ENCODE measurements at places on chromosomes 11 and 22.
A peak's percentile ranks its signal among the peaks of the same experiment; 100 is the strongest.

DNA sequence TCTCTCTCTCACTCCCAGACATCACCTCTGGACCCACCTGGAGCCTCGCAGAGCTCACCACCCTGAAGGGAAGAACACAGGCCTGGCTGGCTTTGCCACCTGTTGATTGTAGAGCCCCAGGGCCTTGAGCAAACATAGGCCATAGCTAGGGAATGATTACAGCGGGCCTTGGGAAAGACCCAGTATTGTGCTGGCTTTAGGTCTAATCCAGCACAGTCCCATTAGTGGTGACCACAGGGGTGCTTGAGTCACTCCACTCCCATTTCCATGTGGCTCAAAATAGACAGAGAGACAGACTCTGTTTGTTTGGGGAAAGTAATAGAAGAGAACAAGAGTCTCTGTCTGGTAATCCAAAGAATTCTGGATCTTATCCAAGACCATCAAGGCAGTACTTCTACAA, 42.7 kb upstream of the FAM181B start:
- DNase-seq, result no peak

GRCh38 chr11:34204396-34205279, 99.2 kb downstream of the NAT10 start:
- DNase-seq, result no peak

DNA sequence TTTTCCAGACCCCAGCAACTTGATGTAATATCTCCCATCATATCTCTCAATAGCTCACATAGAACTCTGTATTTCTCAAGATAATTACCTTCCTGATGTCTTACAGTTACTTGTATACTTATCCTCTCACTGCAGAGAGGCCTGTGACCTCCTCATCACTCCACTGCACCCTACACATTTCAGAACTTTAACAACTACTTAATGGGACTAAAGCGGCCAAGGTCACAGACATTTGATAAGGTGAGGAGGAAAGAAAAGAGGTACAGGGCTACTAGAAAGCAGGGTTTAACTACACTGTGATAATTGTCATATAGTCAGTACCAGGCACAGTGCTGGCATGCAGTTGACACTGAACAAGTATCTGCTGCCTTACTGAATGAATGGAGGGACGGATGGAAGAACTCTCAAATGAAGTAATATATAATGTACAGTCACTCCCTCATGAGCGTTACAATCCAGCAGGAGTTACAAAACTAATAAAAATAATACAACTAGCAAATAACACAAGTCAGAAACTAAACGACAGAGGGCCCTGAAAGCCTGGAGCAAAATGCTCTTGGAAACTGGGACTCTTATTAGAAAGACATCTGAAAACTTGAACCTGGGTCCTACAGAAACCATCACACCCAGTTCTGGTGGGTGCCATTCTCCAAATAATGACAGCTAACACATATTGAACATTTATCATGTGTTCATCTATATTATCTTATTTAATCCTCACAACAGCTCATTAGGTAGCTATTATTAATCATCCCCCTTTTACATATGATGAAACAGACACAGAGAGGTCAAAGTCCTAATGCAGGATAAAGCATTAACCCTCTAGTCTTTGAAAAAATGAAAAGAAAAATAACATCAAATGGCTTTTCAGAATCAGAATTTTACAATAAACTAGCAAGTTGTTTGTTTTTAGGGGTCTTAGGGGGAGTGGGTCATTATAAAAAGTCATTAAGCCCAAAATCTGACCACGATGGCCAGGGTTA, 14.3 kb downstream of the PI4KA start:
- no peak for DNase-seq

DNA sequence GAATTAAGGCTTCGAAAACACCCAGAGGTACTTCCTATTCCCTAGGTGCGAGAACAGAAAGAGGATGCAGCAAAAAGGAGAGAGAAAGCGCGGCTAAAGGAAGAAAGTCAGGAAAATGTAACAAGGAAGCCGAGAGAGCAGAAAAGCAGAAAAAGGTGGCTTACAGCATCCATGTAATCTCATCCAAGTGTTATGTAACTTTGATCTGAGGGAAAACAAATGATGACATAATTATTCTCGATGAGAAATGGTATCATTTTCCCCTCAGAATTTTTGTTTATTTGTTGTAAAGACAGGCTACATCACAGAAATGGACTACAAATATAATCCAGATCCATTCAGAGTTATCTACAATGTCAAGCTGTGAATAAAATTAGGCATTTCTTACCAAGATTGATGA, 69.1 kb upstream of the APOA1 start:
- DNase-seq, result no peak

DNA sequence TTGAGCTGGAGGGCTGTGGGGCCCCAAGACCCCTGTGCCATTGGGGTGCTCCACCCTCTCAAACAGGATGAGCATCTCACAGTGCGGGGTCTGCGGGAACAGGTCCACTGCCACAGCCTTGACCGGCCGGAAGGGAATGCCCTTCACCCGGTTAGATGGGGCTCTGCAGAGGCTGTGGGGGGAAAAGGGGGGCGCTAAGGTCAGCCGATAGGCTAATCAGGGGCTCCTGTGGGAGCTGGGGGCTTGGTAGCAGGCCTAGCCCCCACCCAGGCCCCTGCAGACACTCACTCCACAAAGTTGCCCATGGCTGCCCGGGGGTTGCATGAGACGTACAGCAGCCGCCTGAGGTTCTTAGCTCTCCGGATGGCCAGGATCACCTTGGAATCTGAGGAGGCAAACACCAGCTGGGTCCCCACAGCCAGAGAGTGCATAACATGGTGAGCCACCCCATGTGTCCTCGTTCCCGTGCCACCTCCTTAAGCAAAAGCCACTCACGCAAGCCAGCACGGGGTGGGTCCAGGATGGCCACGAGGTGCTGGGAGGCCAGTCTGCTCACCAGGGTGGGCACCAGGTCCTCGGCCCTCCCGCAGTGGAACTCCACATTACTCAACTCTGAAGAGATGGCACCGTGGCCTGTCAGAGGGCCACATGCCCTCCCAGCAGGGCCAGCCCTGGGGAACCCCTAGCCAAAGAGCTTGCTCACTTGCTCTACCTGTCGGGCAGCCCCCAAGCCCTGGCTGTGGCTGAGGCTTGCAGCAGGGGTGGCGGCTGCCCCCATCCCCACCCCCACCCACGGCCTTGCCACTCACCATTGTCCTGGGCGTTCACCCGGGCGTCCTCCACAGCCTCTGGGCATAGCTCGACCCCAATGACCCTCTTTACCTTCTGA, 3.0 kb upstream of the RANBP1 start:
- DNase-seq, result no peak

DNA sequence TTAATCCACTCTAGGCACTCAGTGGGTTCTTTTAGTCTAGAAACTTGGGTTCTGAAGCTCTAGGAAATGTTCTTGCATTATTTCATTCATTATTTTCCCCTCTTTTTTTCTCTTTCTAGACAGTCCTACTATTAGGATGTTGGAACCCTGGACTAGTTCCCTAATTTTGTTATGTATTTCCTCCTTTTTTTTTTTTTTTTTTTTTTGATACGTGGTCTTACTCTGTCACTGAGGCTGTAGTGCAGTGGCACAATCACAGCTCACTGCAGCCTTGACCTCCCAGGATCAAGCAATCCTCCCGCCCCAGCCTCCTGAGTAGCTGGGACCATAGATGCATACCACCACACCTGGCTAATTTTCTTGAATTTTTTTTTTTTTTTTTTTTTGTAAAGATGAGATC, 9.4 kb downstream of the UPB1 start:
- no peak for DNase-seq

DNA sequence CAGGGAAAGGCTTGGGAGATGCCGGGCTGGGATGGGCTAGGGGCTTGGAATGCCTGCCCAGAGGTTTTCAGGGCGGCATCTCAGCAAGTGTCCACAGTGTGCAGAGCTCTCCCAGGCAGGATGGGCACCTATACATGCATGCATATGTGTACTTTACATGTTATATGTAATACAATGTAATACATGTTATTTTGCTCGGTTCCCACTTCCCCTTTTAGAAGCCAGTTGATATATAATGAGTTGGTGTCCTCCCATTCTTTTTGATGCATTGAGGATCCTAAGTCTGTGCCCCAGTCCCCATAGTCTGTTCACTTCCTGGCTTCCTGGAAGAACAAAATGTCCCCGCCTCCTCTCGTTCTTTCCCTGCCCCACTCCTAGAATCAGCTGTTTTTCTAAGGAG, 20.1 kb upstream of the EIF3D start:
- no peak for DNase-seq

DNA sequence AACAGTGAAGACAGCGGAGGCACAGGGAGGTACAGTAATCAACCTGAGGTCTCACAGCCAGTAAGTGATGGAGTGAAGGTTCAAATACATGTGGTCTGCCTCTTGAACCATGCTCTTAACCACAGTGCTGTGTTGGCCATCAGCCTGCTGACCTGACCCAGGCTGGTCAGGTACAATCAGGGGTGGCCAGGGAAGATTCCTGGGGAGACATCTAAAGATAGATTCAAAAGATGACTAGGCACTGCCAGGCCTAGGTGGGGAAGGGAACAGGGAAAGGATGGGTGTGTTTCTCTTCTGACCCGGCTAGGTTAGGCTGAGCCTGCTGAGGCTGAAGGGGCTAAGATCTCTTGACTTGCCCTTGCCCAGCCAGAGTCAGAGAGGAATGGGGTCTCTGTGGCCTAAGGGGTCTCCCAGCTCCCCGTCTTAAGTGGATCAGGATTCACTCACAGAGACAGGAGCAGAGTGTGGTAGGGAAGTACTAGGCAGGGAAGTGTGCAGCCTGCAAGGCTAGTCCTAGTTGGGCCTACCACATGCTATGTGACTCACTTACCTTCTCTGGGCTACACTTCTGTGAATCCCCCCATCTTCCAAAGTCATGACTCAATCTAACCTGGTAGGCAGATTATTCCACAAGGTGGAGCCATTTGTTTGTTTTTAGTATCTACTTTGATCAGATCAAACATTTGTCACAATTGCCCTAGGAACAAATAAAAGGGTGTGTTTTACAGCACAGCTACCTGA, 10.4 kb upstream of the SREBF2 start:
- peak; percentile 60 for DNase-seq

DNA sequence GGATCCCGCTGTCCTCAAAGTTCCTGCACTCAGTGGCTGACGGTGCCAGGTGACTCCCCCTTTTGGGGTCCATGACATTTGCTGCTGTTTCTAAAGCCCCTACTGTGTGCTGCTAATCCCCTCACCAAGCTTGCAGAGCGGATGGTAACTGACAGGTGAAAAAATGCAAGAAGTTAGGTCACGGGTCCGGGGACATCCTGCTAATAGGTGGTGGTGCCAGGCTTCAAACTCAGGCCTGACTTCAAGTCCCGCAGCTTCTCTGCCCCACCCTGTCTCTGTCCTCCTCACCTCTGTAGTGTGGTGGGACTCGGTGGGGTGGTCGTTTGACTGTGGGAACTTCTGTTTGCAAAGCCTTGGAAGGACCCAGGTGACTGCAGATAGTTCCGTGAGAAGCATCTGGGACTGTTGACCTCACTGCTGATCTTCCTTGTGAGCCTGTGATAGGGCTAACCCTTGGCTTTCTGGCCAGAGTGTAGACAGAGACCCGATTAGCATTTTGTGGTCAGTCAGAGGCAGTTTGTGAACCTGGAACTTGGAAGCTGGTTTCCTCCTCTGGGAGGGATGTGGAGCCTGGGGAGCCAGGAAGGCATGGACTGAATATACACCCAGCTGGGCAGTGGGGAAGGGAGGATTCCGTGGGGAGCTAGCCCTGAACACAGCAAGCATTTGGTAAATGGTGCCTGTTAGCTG, 115.4 kb upstream of the OR4B1 start:
- DNase-seq, result no peak

DNA sequence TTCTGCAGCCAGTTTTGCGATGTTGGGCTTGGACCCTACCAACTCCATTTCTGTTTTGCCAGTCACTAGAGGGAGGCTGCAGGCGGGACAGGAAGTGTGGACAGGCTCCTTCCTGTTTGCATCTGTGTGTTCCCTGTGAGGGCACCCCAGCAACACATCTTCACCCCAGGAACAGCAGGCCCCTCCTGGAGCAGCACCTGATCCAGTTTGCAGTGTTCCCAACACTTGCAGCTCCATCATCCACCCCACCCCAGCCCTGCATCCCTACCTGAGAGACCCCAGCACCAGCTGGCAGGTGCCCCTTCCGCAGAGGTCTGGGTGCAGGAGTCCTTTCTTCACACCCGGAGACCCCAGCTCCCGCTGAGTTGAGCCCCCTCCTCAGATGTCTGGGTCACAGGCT, 7.4 kb upstream of the VSIG10L2 start:
- no peak for DNase-seq

GRCh38 chr11:95232666-95233065, 1.7 kb upstream of the SESN3 start:
- DNase-seq, result no peak

DNA sequence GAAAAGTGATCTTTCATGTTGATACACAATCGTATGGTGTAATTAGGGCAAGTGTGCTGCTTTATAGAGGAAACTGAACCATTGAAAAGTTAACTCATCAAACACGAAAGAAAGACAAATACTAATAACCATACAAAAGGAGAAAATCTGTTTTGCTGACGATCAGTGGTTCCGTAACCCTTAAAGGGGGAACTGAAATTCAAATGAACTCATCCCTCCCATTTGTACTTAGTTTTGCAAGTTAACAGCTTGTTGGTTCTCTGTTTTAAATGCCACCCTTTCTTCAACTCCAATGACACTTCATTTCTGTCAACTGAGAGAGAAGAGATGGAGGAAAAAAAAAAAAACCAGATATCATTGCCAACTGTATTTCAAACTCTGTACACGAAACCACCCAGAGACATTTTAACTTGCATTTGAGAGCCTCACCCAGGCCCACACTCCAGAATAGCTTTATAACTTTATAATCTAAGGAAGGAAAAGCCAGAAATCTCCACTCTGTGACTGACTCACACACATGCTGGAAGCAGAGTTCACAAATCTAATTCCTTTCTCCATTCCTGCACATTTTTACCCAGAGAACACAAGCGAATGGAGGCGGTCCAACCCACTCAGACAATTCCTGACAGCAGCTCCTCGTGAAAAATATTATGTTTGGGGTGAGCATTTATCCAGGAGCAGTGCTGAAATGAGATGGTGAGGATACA, 17.4 kb upstream of the CSNK2A3 start:
- DNase-seq, result no peak

- DNase-seq, result peak; percentile 76
Measured at GRCh38 chr22:23716811-23717801, 26.3 kb downstream of the RGL4 start.

- peak; percentile 18 for DNase-seq
Measured at GRCh38 chr11:83070731-83071566, 748 bp downstream of the RAB30 start.

DNA sequence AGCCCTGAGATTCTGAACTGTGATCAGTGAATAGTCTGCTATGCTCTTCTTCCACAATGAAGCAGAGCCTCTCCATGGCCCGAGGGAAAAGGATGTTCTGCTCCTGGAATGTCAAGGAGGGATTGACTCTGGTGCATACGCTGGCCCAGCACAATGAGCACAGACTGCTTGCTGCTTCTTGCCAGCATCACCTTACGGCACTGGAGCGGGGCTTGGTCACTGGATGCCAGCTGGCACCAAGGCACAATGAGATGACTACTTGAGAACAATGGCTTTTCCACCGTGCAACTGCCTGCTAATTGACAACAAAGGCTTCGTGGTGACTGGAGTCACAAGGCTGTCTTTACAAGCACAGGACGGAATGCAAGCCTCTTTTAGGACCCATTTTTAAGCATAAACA, 139.2 kb downstream of the DSCAML1 start:
- DNase-seq, result no peak

Data from activated CD4-positive, alpha-beta T cell treated with anti-CD3 and anti-CD28 coated beads for 4 hours (primary cell).